Right ventricle myocardium inferior (tissue), 1 donor: ENCODE measurements at places on chromosomes 2 and 18.

- DNase-seq = no peak
Measured at GRCh38 chr2:235017441-235017840, 65.6 kb downstream of the SH3BP4 start.

- no peak for DNase-seq
Measured at GRCh38 chr2:206799083-206799482, 33.7 kb downstream of the FASTKD2 start.

DNA sequence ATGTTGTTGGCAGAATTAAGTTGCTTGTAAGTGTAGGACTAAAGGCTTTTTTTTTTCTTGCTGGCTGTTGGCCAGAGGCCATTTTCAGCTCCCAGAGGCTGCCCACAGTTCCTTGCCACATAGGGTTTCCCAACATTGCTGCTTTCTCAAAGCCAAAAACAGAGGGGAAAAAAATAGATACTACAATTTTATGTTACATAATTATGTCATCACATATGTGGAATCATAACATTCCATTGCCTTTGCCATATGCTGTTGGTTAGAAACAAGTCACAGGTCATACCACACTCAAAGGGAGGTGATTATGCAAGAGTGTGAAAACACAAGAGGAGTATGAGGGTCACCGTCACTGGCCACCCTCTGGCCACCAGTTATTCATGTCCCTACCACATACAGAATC lies 154.5 kb downstream of the RTN4 start:
- DNase-seq = no peak

DNA sequence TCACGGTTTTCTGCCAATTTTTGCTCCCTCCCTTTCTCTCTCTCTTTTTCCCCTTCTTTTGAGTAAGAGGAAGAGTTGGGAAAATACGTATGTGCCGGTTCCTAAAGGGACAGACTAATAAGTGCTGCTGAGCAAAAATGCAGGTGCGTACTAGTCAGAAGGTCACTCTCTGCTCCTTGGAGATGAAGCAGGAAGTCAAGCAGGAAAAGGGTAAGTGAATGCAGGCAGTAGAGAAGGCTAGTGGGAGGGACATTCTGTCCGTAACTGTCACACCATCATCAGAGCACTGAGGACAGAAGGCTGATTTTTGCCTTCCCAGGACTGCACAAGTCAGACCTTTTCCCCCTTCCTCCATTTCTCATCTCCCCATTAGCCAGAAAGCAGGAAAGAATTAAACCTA lies 105.7 kb downstream of the CDH2 start:
- DNase-seq = no peak

GRCh38 chr2:36459725-36460137 lies 104.2 kb downstream of the CRIM1 start:
- DNase-seq = no peak

DNA sequence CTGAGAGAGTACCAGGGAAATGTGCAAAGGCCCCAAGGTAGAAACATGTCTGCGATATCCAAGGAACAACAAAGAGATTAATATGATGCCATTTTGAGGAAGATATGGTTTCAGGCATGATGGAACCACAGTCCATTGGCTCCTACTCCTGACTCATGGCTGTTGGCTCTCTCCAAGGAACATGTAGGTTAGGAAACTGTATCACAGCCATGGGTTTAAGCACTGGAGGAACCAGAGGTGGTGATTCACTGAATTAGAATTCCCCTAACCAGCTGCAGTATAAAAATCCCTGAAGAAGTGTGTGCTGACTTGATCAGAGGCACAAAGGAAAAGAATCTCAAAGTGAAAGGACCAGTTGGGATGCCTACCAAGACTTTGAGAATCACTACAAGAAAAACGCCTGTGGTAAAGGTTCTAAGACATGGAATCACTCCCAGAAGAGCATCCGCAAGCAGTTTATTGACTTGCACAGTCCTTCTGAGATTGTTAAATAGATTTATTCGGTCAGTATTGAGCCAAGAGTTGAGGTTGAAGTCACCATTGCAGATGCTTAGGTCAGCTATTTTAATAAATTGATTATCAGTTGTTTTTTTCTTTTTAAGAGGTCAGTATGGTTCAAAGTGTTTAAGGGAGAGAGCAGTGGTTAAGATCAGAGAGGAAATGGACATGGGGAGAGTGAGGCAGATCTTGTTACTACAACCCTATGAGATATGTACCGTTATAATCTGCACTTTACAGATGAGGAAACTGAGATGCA lies 110.7 kb upstream of the OTX1 start:
- no peak for DNase-seq

GRCh38 chr2:72916743-72917137 lies 579 bp upstream of the EMX1 start:
- no peak for DNase-seq

GRCh38 chr18:27184115-27185024 lies 738 bp downstream of the CHST9 start:
- no peak for DNase-seq

GRCh38 chr2:154527962-154528361 lies 170.5 kb upstream of the KCNJ3 start:
- DNase-seq = no peak

DNA sequence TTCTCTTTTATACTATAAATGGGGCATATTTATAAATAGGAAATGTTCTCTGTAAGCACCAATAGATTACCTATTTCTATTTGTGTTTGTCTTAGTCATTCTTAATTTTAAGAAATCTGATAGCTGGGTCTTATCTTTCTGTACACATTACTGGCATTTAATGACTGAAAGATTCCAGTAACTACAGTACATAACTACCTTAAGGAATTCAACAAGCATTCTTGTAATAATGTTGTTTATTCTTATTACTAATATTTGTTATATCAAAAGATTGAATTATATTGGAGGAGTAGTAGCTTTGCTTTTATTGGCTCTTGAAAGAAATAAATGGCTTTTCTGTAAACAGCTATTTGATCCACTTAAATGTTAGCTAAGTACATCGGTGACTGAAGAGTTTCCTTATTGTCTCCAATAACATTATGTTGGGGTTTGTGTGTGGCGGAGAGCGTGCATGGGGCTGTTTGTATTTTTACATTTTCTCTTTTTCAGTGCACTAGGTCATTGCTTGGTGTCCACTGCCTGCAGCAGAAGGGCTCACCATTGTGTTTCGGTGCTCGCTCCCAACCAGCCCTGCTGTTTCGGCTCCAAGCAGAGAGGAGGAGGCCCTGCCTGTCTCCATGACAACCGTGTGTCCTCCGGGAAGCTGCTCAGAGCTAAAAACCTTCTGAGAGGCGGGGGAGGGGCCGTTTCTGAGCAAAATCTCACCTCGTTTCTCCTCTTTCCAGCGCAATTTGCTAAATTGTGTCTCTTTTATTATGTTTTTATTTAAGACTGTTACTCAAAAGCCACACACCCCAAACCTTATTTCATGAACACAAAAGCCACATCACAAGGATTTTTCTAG lies 112.5 kb upstream of the SLC38A11 start:
- peak; percentile 59 for DNase-seq

DNA sequence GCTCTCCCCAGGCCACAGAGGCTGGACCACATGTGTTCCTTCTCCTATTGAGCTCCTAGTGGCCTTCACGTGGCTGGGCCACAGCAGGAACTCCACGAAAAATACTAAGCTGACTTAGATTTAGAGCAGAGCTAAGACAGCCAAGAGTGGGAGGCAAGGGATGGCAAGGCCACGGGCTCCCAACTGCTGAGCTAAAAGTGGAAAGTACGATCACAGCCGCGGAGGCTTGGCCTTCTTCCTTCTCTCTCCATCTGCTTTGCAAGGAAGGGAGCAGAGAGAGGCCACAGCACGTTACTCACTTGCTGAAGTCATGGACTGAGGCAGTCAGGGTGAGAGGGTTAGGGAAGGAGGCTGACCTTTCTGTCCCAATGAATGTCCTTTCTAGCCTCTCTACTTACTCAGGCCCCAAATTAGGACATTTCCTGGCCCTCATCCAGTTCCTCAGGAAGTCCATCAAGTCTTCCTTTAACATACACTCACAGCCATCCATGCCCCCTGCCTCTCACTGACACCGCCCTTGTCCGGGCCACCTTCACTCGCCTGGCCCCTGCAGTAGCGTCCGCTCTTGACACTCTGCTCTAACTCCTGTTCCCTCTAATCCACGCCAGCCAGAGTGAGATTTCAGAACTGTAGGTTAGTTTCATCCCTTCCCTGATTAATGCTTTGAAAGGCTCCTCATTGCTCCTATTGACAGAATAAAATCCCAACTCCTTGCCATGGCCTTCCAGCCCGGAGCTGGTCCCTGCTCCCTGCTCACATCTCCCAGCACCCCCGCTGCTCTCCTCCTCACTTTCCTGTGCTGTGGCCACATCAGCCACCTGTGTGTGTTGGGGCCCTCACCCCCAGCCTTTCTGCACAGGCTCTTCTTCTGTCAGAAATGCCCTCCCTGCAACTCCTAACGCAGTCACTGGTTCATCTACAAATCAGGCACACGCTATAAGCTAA lies 204.2 kb downstream of the CYP26B1 start:
- no peak for DNase-seq

- no peak for DNase-seq
Measured at GRCh38 chr2:239720361-239721360, 304.5 kb downstream of the NDUFA10 start.

DNA sequence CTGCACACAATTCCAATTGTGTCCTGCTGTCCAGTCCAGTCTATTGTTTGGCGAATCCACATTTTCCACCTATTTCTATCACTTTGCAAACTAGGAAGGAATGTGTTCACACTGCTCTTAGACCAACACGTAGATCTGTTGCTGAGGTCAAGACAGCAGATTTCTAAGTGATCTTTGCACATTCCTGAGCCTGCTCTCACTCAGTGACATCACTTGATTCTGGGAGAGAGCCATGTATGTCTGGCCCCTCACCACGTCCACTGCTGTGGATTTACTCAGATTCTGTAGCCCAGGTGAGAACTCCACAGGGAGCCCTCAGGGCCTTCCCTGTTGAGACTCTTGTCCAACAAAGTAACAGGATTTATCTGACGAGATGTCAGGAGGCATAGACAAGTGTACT lies 317.2 kb downstream of the TSN start:
- no peak for DNase-seq

DNA sequence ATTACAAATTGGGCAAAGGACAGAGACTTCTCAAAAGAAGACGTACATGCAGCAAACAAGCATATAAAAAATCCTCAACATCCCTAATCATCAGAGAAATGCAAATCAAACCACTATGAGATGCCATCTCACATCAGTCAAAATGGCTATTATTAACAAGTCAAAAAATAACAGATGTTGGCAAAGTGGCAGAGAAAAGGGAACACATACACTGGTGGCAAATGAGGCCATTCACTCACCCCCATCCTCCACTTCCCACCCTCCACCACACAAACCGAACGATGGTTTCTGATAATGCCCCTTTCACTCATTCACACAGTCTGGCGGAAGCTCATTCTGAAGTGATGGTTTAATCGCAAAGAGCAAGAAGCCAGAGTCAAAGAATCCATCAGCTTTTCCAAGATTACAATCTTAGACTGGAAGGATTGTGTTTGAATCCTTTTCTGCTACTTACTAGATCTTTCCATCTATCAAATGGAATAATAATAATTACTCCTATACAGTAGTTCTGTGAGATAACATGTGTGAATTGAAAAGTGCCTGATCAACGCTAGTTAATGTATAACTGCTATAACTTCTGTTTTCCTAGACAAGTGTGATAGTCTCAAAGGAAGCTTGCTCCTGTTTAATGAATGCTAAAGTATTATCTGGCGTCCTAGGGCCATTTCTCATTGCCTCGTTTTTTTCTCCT lies 16.9 kb upstream of the CD28 start:
- DNase-seq = no peak

GRCh38 chr2:235752846-235753245 lies 259.0 kb downstream of the AGAP1 start:
- DNase-seq = no peak

DNA sequence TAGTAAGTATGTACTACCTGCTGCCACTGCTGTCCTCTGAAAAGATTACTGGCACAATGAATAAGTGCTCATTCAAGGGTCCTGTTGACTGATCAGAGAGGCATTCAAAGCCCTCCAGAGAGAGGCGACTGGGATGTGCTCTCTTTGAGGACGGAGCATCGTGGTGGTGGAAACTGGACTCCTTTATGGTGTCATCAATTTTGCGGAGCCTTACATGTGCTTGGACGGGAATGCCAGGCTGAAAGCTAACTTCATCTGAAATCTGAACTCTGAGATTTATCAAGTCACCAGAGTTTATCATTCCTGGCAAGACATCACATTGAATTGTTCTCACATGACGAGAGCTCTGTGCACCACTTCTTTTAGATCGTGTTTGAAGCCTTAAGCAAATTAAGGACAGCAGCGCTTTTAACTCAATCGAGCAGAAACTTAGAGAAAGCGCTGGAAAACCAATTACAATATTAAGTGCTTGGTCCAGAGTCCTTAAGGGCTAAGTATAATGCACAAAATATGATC lies 138.3 kb downstream of the NCK2 start:
- no peak for DNase-seq

- DNase-seq = no peak
Measured at GRCh38 chr2:120174963-120175581, 48.1 kb downstream of the TMEM185B start.

- DNase-seq = no peak
Measured at GRCh38 chr18:68262690-68263294, 452.1 kb downstream of the TMX3 start.

- DNase-seq = no peak
Measured at GRCh38 chr2:176192351-176192750, 3.9 kb downstream of the HOXD1 start.

- no peak for DNase-seq
Measured at GRCh38 chr2:142992840-142993239, 115.4 kb downstream of the KYNU start.

- DNase-seq = no peak
Measured at GRCh38 chr2:196591621-196592022, 47.9 kb upstream of the CCDC150 start.

GRCh38 chr18:74880706-74881278 lies 283.1 kb downstream of the ZNF407 start:
- DNase-seq = no peak

DNA sequence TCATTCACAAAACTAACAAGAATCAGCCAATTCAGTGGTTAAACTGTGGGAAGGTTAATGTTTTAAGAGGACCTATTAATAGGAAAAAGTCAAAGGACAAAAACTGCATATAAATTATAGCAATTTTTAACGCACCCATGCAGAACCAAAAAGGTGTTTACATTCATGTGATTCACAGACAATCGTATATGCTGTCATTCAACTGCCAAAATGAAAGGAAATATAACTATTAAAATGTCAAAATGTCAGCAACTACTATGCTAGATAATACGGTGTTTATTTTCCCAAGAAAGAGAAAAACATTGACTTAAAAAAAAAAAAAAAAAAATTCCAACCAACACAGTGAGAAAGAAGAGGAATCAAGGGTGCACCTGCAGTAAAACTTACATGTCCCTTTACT lies 48.5 kb downstream of the DYM start:
- DNase-seq = no peak

DNA sequence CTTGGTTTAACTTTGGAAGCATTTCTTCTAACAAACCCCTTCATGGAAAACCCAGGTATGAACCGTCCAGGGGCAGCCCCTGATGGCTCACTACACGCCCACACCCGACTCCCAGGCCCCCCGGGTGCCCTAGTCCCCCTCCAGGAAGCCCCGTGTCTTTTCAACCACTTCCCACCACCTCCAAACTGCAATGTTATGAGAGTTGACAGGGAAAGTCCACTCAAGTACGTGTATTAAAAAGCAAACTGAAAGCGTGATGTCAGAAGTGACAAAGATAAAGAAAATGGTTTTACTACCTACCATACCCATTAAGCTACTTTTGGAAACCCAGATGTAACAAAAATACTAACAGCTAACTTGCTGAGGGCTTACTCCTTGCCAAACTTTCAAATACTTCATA lies 51.5 kb downstream of the L3MBTL4 start:
- DNase-seq = no peak
